Stimulated activated CD4-positive, alpha-beta T cell treated with anti-CD3 and anti-CD28 coated beads, Interleukin-15, amount 100 ng/mL, for 24 hours (primary cell): ENCODE measurements at places on chromosomes 13 and 19.

DNA sequence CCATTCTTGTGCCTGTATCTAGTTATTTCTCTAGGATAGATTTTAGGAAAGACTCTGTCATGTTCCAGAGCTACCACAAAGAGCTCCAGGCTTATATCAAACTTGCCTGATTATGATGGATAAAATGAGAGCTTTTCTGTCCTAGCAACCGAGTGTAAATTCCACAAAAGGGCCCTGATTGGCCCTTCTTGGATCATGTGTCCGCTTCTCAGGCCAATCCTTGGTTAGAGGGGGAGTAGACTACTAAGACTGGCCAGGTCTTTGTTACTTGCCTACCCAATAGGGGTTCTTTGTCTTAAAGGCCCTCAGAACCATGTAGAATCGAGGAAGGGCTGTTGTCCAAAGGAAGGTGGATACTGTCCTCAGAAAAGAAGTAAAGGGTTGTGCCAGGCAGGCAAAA is 2.4 kb downstream of the DHX34 start:
- no peak for DNase-seq

- no peak for DNase-seq
These were observed 12.3 kb upstream of the ZNF556 start for GRCh38 chr19:2854849-2855248.

DNA sequence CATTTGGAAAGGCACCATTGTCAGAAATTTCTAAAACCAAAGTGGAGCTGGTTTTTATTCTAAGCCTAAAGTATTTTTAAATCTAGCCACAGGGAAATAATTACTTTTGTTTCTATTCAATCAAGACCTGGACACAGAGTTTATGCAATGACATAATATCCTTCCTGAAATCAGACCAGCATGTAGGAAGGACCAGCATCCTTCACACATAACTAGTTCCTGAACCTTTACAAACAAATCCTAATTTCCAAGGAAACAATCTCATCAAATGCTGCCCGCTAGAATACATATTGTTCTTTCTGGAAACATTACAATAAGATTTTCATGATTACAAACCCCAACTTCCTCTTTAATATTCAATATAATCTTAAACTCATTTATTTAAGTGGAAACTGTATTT is 1.5 kb downstream of the STARD13 start:
- DNase-seq: no peak

DNA sequence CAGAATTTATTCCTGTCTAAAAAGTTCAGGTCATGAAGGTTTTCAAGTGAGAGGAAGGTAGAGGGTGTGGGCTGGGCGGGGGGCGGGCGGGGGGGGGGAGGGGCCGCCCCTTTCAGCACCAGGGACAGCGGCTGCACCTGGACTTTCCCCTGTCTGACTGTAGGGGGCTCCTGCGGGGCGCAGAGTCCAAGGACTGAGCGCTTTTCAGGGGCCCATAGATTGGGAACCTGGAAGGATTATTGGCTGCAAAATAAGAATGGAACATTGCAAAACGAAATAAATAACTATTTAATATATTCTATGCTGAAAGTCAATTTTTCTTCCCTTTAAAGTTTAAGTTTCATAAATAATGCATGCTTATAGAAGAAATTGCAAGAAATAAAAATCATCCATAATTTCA is 8.9 kb upstream of the CYP4F3 start:
- peak; percentile 11 for DNase-seq

DNA sequence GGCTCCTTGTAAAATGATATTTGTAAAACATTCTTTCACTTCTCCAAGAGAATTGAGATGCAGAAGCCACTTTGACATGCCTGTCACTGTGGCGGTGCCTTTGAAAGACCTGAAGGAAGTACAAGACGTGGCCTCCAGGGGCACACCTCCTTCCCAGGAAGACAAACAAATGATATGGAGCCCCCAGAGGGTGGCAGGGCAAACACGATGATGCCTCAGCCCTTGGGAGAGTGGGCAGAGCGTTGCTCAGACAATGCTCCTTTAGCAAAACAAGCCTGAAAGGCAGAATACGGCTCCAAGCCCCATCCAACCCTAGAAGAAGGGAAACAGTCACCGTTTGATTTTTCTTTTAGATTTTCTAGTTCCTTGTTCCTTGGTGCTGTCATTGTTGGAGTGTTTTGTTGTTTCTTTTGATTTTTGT is 9.2 kb upstream of the ATP12A start:
- peak; percentile 31 for DNase-seq

DNA sequence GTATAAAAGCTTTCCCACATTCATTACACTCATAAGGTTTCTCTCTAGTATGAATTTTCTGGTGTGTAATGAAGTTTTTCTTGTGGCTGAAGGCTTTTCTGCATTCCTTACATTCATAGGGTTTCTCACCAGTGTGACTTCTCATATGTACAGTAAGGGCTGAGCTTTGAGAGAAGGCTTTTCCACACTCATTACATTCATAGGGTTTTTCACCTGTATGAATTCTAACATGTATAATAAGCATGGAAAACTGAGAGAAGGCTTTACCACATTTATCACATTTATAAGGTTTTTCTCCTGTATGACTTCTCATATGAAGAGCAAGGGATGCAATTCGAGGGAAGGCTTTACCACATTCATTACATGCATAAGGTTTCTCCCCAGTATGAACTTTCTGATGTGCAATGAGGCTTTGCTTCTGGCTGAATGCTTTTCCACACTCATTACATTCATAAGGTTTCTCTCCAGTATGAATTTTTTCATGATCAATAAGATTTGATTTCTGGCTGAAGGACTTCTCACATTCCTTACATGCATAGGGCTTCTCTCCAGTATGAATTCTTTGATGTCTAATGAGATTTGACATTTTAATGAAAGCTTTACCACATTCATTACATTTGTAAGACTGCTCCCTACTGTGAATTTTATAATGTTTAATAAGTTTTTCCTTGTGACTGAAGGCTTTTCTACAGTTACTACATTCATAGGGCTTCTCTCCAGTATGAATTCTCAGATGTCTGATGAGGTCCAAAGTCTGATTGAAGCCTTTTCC is 42.6 kb downstream of the ZNF527 start:
- no peak for DNase-seq

GRCh38 chr19:5246554-5247155 is 94.0 kb downstream of the PTPRS start:
- peak; percentile 57 for DNase-seq

DNA sequence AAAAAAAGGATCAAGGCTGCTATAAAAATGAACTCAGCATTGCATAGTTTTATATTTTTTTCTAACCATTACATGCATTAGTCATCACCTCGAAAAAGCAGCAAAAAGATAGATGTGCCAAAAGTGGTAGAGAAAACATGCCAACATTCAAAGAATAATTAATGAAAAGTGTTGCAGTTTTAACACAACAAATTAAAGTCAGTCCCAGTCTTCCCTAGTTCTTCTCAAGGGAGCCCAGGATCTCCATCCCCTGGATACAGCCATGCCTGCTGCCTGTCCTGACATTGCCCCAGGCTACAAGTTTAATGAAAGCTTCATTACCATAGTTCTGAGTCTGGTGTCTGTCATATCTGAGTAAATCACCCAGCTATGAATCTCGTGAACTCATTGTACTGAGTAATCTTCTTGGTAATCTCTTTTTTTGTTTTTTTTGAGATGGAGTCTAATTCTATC is 116.6 kb upstream of the KLF12 start:
- no peak for DNase-seq

- no peak for DNase-seq
These were observed 927.0 kb downstream of the UQCRFS1 start for GRCh38 chr19:28285917-28286316.

DNA sequence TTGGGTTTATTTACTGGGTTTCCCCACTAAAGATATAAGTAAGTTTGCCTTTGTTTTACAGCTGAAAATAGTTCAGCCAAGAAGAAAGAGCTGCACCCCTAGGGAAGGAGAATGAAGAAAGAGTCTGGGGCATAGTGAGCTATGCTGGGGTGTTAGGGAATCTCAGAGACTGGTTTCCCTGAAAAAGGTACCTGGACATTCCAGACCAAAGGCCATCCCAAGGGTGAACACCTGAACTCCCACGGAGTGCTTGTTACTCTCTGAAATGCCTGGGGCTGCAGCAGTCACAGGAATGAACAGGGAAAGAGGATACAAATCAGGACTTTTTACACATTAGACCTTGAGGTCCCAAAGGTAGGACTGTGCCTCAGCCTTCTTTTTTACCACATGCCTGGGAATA is 337.6 kb upstream of the SLC10A2 start:
- no peak for DNase-seq

DNA sequence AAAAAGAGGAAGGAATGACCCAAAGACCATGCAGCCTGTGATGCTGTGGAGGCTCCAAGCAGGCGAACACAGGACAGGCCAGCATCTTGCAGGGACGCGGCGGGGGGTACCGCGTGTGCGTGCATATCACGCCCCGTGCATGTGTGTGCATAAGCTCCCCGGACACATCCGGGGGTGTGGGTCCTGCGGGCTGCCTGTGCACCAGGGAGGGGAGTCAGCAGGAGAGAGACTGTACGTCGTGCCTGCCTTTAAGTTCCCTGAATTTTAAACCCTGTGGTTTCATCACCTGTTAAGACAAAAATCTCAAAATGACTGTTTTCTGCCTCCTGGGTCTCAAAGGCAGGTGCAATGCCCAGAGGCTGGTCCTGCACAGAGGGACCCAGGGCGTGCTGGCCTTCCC is 16.6 kb downstream of the ADAT3 start:
- DNase-seq: no peak

GRCh38 chr13:101727118-101727517 is 274.6 kb downstream of the ITGBL1 start:
- DNase-seq: no peak

GRCh38 chr13:20550799-20551198 is 16.2 kb upstream of the IFT88 start:
- DNase-seq: no peak

DNA sequence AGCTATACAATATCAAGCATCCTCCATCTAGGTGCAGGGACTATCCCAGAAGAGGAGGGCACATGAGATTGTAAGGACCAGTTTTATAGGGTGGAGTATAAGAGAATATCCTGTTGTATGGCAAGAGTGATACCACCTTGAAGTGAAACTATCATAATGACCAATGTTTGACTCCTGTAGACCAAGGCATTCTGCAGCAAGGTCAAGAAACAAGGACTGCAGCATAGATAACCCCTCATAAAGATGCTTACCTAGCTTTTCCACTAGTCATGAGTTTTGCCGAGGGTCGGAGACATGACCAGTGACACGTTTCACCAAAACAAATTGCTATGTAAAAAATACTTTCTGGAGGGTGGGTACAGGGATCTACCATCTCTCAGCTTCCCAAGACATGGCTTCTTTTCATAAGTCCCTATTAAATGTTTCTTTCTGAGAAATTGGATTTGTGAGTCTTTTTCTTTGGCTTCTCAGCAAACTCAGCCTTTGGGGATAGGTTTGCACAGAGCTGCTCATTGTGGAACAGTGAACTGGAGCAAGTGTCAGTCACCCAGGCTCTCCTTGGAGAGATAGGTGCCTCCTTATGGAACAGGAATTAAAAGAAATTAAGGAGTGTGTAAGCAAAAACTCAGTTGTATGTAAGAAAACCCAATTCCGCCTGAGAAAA is 28.2 kb upstream of the CYSLTR2 start:
- no peak for DNase-seq

- peak; percentile 59 for DNase-seq
These were observed at the start of gene TTYH1 for GRCh38 chr19:54415208-54415900. Gene TTYH1 (plus strand): TSS chr19:54415464. CDS start chr19:54415553, 89 bp downstream.

DNA sequence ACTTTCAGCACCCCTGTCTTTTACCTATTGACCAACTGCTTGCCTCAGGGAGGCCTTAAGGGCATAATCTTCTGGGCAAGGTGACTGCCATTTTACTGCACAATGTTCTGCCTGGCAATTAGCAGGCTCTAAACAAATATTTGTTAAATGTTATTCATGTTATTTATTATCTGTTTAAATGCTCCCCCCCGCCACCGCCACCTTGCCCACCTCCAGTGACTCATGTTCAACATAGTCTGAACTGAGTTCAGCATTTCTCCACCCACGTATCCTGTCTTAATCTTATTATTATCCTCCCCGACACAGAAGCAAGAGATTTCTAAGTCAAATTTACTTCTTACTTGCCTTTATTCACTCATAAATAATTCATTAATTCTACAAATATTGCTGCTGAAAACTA is 144.8 kb downstream of the LIG4 start:
- DNase-seq: no peak

DNA sequence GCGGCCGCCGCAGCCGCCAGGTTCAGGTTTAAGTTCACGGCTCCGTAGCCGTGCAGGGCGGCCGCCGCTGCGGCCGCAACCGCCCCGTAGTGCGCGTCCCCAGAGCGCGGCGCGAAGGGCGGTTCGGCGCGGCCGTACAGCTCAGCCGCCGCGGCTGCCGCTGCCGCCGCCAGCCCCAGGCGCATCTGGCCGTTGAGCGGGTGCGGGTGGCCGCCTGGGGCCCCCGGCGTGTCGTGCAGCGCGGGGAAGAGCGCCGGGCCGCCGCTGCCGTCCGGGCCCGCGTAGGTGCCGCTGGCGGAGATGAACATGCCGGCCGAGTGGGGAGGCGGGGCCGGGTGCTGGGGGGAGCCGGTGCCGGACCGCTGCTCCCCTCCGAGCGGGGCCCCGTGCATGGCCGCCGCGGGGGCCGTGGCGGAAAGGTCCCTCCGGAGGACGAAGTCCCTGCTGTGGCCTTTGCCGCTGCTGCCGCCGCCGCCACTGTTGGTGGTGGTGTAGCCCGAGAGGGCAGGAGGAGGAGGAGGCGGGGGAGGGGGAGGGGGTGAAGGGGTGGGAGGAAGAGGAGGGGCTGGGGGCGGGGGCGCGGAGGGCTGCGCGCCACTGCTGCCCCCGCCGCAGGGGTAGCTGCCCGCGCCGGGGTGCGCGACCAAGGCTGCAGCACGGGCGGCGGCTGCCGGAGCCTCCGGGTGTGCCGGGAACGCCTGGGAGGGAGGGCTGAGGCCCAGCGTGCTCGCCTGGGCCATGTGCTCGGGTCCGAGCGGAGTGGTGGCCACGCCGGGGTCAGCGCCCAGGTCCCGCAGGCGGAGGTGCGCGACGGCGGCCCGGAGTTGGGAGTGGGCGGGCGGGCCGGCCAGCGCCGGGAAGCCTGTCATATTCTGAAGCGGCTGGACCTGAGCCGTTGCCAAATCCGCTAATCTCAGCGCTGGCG is 654 bp downstream of the ZIC5 start:
- no peak for DNase-seq

- no peak for DNase-seq
These were observed 8.5 kb downstream of the MCF2L start for GRCh38 chr13:112977525-112977924.

DNA sequence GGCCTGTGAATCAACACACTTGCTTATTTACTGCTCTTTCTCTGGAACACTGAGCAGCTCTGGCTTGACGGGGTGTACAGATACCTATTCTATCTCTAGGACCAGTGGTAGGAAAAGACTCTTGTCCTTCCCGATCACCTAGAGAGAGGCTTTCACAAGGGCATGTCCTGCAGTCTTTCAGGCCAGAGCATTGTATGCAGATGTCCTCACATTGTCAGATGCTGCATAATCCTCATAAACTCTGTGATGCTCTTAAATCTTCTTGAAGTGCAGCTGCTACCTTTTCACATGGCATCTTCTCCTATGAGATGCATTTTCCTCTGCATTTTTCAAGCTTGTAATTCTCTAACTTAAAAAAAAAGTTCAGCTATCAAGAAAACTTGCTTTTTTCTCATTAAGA is 369.4 kb downstream of the OLFM4 start:
- DNase-seq: no peak

- no peak for DNase-seq
These were observed 329.1 kb downstream of the SLITRK5 start for GRCh38 chr13:88000239-88000638.
